Cardiac septum (tissue), 1 donor: ENCODE measurements at places on chromosomes 7 and 10.

GRCh38 chr7:107972075-107972482 lies 30.9 kb downstream of the LAMB1 start:
- DNase-seq = no peak

- DNase-seq = no peak
Observed at GRCh38 chr7:114152314-114152938, 233.6 kb upstream of the PPP1R3A start.

- peak; percentile 77 for DNase-seq
Observed at GRCh38 chr7:66150471-66150870, 35.8 kb downstream of the CRCP start.

- no peak for DNase-seq
Observed at GRCh38 chr7:22549051-22549450, 49.1 kb upstream of the STEAP1B start.

- no peak for DNase-seq
Observed at GRCh38 chr7:152663148-152663740, 12.7 kb downstream of the XRCC2 start.

DNA sequence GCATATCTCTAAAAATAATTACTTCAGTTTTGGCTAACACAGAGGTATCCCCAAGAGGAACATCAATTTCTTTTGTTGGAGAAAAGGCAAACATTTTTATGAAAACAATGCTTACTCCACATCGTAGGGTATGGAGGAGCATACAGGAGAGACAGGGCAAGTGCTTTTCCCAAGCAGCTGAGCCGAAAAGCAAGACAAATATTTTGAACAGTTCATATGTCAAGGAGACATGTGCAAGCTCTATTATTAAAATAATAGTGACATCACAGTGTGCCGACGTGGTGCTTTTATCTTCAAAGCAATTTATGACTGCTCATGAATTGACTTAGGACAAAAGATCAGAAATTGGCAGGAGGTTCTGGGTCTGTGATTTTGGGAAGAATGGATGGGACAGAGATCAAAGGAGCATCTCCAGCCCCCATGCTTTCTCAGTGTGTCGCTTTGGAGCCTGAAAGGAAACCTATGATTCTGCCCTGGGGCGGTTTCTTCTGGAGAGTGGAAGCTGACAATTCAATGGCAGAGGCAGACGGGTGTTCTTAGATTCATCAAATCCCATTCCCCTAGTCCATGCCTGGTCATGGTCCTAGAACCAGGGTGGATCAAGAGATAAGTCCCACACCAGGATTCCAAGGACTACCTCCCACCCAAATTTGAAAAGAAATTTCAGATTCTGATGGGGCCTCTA lies 97.1 kb downstream of the JCAD start:
- DNase-seq = no peak

- DNase-seq = no peak
Observed at GRCh38 chr10:3241274-3241921, 68.8 kb upstream of the PITRM1 start.

DNA sequence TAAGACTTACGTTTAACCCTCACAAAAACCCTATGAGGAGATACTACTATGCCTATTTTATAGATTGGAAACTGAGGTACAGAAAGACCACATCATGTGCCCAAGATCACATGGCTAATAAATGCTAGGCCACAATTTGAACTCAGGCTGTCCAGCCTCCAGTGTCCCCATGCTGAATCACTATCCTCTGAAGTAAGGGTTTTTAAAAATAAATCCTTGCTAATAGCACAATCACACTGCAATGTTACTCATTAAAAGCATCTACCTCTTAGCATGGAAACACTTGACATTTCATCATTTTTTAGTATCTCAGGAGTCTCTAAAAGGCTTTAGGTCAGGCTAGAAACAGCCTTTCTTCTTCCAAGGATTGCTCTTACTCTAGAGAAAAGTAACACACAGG lies 50.0 kb upstream of the PPP1R3C start:
- no peak for DNase-seq

- no peak for DNase-seq
Observed at GRCh38 chr7:82317257-82317721, 126.3 kb downstream of the CACNA2D1 start.

DNA sequence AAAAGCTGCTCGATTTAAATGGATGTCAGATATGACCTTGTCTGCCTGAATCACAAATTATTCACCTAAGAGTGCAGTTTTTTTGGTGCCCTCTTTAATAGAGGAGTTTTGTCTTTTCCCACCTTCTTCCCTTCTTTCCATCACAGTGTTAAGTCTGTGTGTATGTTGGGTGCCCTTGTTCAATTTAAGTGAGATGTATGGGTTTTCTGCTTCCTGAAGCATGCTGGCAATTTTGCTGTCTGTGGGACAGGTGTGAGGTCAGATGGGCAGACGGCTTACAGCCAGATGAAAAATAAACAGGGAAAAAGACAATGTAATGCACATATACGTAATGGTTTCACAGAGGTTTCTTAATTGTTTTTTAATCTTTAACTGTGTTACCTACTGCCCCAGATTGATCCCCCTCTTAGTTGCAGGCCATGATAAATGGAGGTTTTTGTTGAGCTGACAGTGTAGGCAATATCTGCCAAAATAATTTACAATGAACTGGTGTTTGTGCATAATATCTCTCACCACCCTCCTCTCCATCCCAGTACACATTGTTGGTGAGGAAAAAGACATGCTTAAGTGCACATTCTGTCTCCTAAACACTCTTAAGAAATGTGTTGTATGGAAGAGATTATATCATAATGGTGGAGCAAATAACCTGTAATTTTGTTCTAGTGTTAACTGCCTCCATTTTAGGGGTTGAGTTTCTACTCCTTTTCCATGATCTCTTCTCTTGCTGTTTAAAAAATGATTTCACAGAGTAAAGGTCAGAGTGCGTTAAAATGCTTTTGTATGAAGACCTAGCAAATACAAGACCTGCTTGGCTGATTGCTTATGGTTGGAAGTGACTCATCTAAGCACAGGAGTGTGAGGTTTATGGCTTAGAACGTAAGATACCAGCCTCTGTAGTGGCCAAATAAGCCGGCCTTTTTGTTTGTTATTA lies 123.9 kb downstream of the LRRC4 start:
- DNase-seq = no peak
